ENCODE measurements at places on chromosomes 6 and 20.

GRCh38 chr6:70118670-70119069 lies 184.2 kb downstream of the COL9A1 start:
- no peak for DNase-seq

- no peak for DNase-seq
Observed at GRCh38 chr20:7161690-7162089, 394.2 kb downstream of the BMP2 start.

- no peak for DNase-seq
Observed at GRCh38 chr20:59939879-59940128, 301 bp downstream of the PPP1R3D start.

GRCh38 chr6:113299531-113299930 lies 557.6 kb upstream of the MARCKS start:
- DNase-seq, result no peak

- DNase-seq, result no peak
Observed at GRCh38 chr6:157885211-157885788, 62.3 kb downstream of the SNX9 start.

DNA sequence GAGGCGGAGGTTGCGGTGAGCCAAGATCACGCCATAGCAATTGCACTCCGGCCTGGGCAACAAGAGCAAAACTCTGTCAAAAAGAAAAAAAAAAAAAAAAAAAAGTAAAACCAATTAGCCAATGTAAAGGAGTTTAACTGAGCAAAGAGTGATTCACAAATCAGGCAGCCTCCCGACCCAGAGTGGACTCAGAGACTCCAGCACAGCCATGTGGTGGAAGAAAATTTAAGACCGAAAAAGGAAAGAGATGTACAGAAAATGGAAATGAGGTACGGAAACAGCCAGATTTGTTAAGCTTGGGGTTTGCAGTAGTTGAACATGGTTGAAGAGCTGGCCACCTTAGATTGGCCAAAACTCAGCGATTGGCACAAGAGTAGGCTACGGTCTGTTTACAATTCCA lies 51.4 kb downstream of the ERMARD start:
- no peak for DNase-seq

DNA sequence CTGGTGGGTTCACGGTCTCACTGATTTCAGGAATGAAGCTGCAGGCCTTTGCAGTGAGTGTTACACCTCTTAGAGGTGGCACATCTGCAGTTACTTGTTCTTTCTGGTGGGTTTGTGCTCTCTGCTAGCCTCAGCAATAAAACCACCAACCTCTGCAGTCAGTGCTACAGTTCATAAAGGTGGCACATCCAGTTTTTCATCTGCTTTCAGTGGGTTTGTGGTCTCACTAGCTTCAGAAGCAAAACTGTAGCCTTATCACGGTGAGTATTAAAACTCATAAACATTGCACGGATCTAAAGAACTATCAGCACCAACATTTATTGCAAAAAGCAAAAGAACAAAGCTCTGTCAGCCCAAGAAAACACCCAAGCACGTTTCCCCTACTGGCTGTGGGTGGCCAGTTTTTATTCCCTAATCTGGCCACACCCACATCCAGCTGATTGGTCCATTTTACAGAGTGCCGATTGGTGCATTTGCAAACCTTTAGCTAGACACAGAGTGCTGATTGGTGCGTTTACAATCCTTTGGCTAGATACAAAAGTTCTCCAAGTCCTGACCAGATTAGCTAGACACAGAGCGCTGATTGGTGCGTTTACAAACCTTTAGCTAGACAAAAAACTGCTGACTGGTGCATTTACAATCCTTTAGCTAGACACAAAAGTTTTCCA lies 3.4 kb upstream of the TMEM14C start:
- DNase-seq, result no peak

DNA sequence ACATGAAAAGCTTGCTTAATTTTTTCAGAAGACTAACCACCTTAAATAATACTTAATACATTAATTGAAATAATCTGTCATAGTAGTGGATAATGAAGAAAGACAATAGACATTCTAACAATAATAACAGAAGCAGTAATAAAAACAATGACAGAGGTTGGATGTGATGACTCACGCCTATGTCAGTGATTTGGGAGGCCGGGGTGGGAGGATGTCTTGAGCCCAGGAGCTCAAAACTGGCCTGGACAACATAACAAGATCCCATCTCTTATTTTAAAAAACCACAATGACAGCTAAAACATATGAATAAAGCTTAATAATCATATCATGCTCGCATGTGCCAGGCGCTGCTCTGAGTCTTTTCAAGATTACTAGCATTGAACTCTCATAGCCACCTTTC lies 105.5 kb downstream of the IPCEF1 start:
- no peak for DNase-seq

- DNase-seq, result no peak
Observed at GRCh38 chr6:56852260-56853010, 102.5 kb upstream of the BEND6 start.

- DNase-seq, result no peak
Observed at GRCh38 chr6:17062871-17063440, 38.9 kb upstream of the STMND1 start.

DNA sequence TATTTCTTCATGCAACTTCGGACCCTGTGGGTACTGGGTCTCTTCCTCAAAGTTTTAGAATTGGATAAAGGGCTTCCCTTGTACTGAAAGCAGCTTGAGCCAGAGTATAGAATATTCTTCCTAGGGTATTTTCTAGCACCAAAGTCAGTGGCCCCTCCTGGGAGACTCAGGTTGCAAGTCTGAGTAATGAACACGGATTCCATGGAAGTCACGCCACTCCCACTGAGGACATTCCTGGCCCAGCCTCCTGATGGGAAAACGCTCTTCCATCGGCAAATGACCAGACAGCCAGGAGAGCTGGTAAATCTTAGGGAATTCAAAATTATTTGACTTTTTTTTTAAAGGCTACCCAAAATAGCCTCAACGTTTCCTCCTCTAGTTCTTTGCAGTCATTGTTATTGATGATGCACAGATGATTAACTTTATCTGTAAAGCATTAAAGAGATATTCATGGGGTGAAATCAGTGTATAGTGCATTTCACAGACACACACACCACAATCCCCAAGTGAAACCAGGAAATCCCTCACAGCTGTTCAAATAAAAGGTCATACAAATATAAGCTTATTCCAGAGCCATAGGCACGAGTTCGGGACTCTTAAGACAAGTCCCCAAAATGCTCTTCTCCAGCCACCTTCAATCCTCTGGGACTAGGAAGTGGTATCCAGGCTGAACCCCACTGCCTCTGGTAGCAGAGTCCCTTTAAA lies 248.8 kb downstream of the SOD2 start:
- no peak for DNase-seq

DNA sequence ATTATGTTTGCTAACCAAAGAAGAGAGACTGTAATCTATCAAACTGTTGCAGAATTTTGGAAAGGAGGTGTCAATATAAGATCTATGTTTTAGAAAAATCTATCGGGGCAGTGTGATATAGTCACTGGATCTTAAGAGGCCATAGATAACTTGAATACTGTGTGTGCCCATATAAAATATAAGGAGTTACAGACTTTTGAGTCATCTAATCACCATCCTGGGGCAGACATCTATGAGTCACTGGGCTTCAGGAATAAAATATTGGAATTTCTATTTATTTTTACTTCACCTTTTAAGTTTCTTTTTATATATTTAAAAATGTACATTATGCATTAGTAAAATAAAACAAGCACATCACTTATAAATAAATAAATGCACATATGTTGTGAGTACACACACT lies 509.3 kb upstream of the MAN1A1 start:
- DNase-seq, result no peak

- no peak for DNase-seq
Observed at GRCh38 chr6:141426400-141426980, 706.2 kb upstream of the GJE1 start.

DNA sequence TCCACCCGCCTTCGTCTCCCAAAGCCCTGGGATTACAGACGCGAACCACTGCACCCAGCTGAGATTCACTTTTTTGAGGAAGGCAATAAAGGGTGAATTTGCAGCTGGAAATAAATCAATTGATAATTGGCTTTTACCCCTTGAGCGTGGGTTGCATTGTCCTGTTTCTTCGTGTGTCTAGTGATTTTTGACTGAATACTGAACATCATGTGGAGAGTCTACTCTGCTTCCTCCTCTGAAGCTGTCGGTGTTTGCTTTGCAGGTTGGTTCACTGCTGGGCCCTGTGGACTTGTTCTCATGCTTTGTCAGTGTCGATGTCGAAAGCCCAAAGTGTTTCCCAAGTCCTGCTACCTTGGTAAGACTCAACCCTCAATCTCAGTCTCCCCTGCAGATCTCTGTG lies 5.8 kb upstream of the EEF1A2 start:
- no peak for DNase-seq

DNA sequence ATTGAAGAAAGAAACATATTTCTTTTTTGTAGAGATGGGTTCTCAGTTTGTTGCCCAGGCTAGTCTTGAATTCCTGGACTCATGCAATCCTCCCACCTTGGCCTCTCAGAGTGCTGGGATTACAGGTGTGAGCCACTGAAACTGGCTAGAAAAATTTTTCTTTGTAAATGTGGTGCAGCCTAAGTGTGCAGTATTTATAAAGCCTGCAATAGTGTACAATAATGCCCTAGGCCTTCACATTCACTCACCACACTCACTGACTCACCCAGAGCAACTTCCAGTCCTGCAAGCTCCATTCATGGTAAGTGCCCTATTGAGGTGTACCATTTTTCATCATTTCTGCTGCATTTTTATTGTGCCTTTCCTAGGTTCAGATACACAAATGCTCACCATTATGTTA lies 31.4 kb downstream of the NHSL1 start:
- no peak for DNase-seq

DNA sequence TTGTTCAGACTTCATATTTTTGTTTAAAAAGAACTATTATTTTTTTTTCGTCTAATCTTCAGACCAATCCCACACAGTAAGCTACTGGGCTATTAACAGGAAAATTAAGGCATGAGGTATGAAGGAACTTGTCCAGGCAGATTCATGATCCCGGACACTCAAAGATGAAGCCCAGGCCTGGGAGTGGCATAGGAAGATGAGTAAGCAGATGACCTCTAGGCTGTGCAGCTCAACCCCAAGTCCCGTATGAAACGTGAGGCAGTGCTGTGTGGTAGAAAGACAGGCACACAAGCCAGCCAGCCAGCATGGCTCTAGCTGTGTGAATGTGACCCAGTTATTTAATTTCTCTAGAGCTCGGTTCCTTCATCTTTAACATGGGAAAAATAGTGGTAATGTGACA lies 231.9 kb downstream of the CLIC5 start:
- DNase-seq, result no peak

DNA sequence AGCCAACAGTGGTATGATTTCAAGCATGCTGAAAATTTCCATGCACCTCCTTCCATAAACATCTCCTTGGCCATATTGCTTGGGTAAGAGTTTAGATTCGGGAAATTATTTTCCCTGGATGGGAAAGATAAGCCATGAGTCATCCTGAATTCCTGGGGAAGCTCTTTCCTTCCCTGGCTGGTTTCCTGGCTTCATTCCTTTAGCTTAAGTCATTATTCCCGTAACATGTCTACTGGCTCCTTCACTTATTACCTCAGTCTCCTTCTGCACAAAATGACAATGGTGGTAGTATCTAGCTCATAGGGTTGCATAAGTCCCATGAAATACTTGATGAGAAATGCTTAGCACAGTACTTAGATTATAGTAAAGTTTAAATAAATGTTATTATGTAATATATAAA lies 27.6 kb downstream of the TINAG start:
- no peak for DNase-seq

Measured in T-helper 2 cell (primary cell).